Karpas-422 (cell line): ENCODE measurements at places on chromosomes 2 and 18. TPM values are rescaled to one million over a fixed set of nuclear protein-coding genes. Genes with fewer than 3 reads are reported as not detected.

Gene EMX1
- not detected in 2 replicates for total RNA-seq

Gene TEKT4
- total RNA-seq, result not detected in 2 replicates

GRCh38 chr2:11495844-11496681, 30.1 kb upstream of the E2F6 start:
- no peaks in the 10 kb centered on the region for H3K27me3 ChIP-seq
- no peak for DNase-seq
- H3K27ac ChIP-seq, result no peak overlapping the region
- H3K4me1 ChIP-seq, result 0 out of 2 replicates have a peak, but pooled peaks cover 4% of the 10 kb centered on the region
- no peak overlapping the region for H3K4me3 ChIP-seq
- no peaks in the 10 kb centered on the region for H3K36me3 ChIP-seq

DNA sequence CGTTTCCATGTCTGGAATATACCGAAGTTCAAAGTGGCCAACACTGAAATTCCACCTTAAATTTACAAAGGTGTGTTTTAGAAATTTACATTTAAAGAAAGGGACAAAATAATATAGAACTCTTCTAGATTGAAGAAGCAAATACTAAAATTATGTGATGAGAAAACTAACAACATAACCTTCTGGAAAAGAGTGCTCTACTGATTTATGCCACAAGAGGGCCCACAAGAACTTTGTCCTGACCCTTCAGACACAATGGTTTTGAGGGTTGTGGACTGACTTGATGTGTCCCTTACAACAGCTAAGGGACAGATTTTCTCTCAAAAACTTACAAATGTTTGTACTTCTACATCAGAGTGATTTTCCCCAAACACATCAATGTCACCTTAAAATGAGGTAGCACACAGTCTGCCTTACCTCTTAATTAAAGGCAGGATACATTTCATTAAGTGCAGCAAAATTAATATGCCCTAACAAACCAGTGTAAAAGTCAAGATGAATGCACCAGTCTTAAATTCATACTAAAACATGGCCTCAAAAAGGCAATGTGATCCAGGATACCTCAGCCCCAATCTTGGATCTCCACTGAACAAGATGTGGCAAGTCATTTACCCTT, 36.2 kb downstream of the EIF2AK3 start:
- peak; percentile 88 for DNase-seq
- no peaks in the 10 kb centered on the region for H3K27me3 ChIP-seq
- H3K4me1 ChIP-seq, result peaks cover 4% of the 10 kb centered on the region
- peaks cover 8% of the 10 kb centered on the region; the same call in 1 of the 2 replicates for H3K36me3 ChIP-seq

- no peaks in the 10 kb centered on the region for H3K27me3 ChIP-seq
- no peak overlapping the region for H3K4me3 ChIP-seq
- no peak overlapping the region for H3K27ac ChIP-seq
- peak; percentile 66 for DNase-seq
These were observed 233.5 kb upstream of the ATP5MC3 start for GRCh38 chr2:175414882-175415487.

DNA sequence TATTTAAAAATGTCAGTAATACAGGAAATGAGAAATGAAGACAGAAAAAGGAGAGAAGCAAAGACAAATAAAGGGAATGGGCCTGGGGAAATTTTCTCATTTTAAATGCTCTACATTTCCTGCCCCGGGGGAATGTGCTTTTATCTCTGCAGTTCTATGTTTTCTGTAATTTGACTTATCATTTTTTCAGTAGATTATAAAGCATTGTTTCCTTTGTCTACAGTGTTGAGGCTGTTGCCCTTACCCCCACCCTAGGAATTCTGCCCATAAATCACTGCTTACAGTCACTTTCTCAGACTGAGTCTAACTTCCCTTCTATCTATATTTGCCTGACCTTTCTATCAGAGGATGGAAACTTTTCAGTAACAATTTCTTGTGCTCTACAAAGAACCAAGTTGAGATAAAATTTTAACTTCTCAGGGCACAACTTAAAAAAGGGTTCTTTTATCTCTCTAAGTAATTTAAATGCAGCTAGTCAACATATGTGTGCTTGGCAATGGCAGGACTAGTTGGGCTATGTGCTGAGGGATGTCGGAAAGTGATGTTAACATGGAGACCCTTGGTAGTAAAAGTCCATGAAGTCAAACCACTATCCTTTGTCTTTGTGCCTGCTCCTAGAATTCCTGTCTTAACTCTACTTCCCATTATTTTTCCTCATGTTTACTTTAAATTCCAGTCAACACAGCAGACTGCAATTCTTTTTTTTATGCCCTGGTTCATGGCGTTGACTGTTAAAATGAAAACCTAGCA, 146.5 kb upstream of the MMADHC start:
- H3K4me3 ChIP-seq, result no peak overlapping the region
- DNase-seq, result no peak
- H3K27me3 ChIP-seq, result no peaks in the 10 kb centered on the region
- H3K36me3 ChIP-seq, result no peaks in the 10 kb centered on the region
- H3K27ac ChIP-seq, result no peak overlapping the region

DNA sequence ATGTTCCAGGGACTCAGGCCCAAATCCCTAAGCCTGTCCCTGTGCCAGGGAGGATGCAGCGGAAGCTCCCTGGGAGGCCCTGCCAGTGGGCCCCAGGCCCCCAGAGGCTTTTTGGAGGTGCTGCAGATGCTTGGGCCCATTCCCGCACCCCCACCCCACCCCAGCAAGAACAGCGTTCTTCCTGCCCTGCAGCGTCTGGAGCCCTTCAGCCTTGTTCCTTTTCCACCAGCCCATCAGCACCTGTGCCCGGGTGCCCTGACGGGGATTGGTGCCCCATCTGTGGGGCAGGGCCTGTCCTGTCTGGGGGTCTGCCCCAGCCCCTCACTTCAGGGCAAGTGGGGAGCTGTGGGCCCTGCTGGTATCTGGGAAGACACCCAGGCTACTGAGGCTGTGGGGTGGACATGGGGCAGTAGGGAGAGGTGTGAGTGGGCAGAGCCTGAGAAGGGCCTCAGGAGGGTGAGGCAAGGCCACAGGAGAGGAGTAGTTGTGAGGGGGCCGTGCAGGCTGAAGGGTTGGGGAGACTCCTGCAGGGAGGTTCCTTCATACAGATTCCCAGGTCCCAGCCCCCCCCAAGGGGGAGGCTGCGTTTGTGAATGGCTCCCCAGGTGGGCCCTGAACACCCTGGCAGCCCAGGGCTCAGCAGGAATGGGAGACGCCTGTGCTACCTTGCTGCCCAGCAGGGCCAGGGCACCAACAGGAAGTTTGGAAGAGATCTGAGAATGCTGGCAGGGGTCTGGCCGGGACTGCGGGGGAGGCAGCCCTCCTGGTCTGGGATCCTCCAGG, 2.4 kb downstream of the RNPEPL1 start:
- no peaks in the 10 kb centered on the region for H3K36me3 ChIP-seq
- H3K4me3 ChIP-seq, result peak overlapping the region; percentile 99; the same call in 1 of the 2 replicates
- H3K27ac ChIP-seq, result no peak overlapping the region
- no peaks in the 10 kb centered on the region for H3K27me3 ChIP-seq
- peaks cover 38% of the 10 kb centered on the region for H3K4me1 ChIP-seq

DNA sequence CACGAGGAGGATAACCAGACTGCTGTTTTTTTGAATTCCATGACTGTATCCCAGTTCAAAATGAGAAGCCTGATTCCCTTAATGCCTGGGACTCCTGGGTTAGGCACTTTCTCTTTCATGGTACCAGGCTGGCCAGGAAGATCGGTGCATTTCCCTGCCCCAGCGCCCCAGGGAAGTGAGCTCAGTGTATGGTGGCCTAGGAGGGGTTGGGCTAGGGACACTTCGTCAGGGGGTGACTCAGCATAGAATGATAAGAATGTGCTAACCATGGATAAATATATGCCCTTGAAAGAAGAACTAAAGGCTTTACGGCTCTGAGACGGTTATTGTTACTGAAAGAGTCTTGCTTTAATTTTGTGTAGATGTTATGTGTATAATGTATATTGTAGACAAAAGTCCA, 27.5 kb upstream of the FAM237A start:
- H3K4me1 ChIP-seq, result no peaks in the 10 kb centered on the region
- no peak overlapping the region for H3K27ac ChIP-seq

GRCh38 chr2:56337342-56337741, 153.6 kb downstream of the CCDC85A start:
- no peak for DNase-seq
- no peaks in the 10 kb centered on the region for H3K27me3 ChIP-seq
- H3K4me3 ChIP-seq, result no peak overlapping the region
- no peaks in the 10 kb centered on the region for H3K36me3 ChIP-seq

- H3K27me3 ChIP-seq, result no peaks in the 10 kb centered on the region
- H3K4me3 ChIP-seq, result no peak overlapping the region
- no peak overlapping the region for H3K27ac ChIP-seq
- no peaks in the 10 kb centered on the region for H3K36me3 ChIP-seq
- DNase-seq, result no peak
These were observed 55.9 kb downstream of the FMNL2 start for GRCh38 chr2:152390837-152391236.

DNA sequence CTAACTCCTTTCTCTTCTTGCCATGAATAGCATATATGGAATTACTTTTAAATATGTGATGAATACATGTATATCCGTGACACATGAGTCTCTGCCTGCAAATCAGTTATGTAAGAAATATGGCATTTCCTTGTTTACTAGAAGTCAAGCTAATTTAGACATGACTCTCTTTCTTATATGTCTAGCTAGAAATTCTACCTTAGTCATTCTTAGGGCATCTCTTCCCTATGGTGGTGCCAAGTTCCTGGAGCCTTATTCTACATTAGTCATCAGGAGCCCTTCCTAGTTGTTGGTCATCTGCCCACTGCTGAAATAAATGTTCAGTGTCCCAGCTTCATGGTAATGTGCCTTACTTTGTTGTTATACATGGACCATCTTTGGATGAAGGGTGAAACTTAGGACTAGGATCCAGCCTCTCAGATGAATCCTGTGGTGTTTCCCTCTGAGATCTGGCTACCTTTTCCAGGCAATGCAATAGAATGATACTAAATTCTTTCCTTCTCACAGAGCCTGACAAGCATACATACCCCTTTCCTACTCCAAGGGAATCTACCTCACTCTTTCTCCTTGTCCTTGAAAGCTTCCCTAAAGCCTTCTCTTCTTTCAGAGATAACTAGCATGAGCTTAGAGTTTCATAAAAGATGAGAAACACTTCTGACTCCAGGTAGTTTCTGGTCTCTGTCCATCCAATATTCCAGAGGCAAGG, 415.3 kb upstream of the VWC2L start:
- no peaks in the 10 kb centered on the region for H3K4me1 ChIP-seq
- no peaks in the 10 kb centered on the region for H3K27me3 ChIP-seq
- no peak for DNase-seq
- H3K27ac ChIP-seq, result no peak overlapping the region

- no peaks in the 10 kb centered on the region for H3K27me3 ChIP-seq
- peaks cover 11% of the 10 kb centered on the region for H3K4me1 ChIP-seq
- peak; percentile 63 for DNase-seq
- H3K4me3 ChIP-seq, result peak overlapping the region; percentile 67
- no peaks in the 10 kb centered on the region for H3K36me3 ChIP-seq
These were observed 1.9 kb downstream of the SEMA4C start for GRCh38 chr2:96867756-96868554.

GRCh38 chr2:149528983-149529382, 58.6 kb downstream of the MMADHC start:
- H3K27ac ChIP-seq, result no peak overlapping the region
- no peaks in the 10 kb centered on the region for H3K4me1 ChIP-seq
- no peaks in the 10 kb centered on the region for H3K36me3 ChIP-seq
- no peak overlapping the region for H3K4me3 ChIP-seq
- DNase-seq, result no peak
